ENCODE measurements at places on chromosomes 7 and 10.

GRCh38 chr10:6354168-6354772, 151.5 kb downstream of the PFKFB3 start:
- no peak for DNase-seq

DNA sequence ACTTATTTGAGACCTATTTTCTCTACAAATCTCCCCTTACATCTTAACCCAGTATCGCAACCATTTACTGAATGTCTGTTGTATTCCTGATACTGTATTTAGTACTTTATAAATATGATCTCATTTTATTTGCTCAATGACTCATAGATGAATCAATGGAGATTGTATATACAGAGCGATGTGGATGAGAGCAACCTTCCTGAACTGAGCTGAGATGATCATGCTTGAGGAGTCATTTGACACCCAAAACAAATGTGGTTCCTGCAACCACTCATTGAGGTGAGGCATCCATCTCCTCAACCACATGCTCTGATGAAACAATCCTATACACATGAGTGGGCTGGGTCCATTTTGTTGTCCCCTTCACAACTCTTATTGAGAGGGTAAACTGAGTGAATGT, 250.0 kb downstream of the CDC14C start:
- DNase-seq, result no peak

DNA sequence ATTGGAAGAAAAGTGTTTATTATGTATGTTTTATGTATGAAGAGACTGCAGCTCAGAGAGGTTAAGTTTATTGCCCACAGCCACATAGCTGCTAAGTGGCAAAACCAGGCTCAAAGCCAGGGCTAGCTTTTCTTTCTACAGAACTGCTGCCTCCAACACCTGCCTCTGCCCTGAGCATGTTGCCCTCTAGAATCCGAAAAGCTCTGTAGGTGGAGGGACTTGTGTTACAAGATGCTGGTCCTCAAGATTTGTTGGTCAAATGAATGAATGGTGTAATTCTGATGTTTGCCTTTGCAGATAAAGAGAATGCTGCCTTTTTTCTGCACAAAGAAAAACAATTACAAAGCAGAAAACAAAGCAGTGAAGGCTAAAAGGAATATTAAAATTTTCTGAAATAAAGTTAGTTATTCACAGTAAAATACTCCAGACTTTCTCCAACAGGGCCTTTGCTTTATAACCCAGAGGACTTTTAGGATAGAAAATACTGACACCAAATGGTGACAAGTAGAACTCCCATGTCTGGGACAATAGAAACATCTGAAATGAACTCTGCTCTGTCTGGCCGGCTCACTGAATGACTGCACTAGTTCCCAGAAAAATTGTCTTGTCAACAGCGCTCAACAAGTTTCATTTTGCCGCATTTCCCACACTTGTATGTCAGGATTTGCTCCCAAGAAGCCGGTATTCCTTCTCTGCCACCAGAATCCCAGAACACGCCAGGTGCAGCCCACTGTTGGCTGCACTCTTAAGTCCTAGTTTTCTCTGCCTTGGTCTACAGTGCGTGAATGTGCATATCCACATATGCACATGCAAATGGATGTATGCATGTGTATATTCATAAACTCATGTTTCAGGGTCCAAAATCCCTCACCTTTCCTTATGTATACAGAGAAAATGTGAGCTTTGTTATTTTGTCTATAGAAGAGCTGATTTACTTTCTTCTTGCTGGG, 11.0 kb upstream of the DNTT start:
- DNase-seq, result no peak

DNA sequence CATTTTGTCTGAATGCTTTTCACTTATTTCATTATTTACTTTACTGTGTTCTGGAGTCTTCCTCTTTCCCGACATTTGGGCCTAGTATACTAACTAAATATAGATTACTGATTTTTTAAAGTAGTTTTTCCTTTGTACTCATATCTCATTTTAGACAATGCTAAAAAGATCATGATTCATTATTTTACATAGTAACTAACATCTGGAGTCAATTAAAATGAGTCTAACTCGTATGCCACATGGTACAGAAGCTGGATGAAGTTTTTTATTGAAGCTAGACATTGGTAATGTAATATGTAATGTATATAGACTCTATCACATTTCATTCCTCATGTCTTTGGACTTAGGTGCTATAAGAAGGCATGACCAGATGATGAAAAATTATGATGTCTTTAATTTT, 156.3 kb upstream of the HGF start:
- DNase-seq, result no peak

- no peak for DNase-seq
Measured at GRCh38 chr7:119392-120163, 72.8 kb upstream of the FAM20C start.

DNA sequence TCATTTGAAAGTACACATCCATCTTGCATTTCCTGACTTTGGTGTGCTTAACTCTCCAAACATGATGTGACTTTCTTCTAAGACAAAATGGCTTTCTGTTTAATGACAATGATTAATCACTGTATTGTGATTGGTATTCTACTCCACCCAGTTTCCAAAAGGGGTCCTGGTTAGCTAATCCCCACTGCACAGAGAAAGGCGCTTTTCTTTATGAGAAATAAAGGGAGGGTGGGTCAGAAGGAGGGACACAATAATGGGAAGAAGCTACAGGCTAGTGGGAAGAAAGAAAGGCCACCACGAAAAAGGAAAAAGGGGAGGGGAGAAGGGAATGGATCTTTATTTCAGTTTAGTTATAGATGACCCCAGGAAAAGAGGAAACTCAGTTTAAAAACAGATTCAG, 69.2 kb downstream of the PRTFDC1 start:
- no peak for DNase-seq

DNA sequence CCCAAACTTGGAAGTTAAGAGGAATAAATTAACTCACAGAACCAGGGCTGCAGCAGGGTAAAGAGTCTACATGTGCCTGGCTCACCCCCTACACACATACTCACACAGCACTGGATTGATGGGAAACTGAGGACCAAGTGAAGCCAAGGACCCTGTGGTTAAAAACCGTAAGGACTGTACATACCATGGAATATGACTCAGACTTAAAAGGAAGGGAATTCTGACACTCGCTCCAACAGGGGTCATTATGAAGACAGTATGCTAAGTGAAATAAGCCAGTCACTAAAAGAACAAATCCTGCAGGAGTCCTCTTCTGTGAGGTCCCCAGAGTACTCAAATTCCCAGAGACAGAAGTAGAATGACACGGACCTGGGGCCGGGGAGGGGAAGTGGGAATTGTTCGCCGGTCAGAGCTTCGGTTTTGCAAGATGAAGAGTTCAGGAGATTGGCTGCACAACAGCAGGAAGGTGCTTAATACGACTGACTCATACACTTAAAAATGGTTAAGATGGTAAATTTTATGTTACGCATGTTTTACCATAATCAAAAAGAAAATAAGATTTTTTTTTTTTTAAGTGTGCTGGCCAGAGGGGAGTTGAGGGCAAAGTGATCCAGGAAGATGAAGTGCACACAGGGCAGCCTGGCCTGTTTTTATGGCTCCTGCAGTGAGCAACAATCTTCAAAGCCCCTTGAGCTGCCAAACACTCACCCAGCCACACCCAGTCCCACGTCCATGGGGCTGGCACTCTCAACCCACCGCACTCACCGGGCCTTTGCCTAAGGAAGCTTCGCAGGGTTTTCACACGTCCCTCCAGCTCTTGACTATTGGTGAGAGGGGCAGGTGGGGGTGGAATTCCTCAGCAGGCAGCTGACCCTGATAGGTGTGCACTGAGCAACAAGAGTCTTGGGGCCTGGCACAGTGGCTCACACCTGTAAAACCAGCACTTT, 26.4 kb downstream of the DRGX start:
- no peak for DNase-seq

- DNase-seq, result no peak
Measured at GRCh38 chr7:45677311-45677900, 103.2 kb downstream of the ADCY1 start.

Measured in stimulated activated CD8-positive, alpha-beta memory T cell treated with anti-CD3 and anti-CD28 coated beads, Interleukin-7, amount 100 ng/mL, for 1 hour (primary cell).